IPS DF 6.9 (cell line): ENCODE measurements at places on chromosomes 7 and 10.

- no peaks in the 10 kb centered on the region for H3K27me3 ChIP-seq
- H3K4me3 ChIP-seq: peak within 1 kb of the TSS; percentile 69
- H3K27ac ChIP-seq: no peak within 1 kb of the TSS
- peaks cover 2% of the 10 kb centered on the region; the same call in 1 of the 2 replicates for H3K36me3 ChIP-seq
- no peak for DNase-seq
Measured at GRCh38 chr10:91909117-91909677, at the start of gene FGFBP3. Gene FGFBP3, minus strand, starts transcription at chr10:91909486. Its CDS starts 517 bp downstream, at chr10:91908969.

DNA sequence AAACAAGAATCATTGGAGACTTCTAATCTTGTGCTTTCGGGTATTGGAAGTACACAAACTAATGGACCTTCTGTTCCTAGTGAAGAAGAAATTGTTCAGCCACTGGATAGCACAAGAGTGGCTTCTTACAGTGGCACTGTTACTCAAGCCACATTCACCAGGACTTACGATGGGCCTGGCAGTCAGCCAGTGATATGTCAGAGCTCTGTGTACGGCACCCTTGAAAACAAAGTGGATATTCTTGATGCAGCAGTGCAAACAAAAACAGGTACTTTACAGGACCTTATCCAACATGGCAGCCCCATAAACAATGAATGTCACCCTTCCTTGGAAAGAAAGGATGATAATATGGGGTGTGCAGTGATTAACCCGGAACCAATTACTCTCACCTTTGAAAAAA, 61.6 kb downstream of the TASOR2 start:
- H3K27me3 ChIP-seq: no peaks in the 10 kb centered on the region
- H3K27ac ChIP-seq: no peak overlapping the region
- no peak for DNase-seq
- H3K4me1 ChIP-seq: no peaks in the 10 kb centered on the region
- peaks cover 17% of the 10 kb centered on the region; the same call in 1 of the 2 replicates for H3K36me3 ChIP-seq

DNA sequence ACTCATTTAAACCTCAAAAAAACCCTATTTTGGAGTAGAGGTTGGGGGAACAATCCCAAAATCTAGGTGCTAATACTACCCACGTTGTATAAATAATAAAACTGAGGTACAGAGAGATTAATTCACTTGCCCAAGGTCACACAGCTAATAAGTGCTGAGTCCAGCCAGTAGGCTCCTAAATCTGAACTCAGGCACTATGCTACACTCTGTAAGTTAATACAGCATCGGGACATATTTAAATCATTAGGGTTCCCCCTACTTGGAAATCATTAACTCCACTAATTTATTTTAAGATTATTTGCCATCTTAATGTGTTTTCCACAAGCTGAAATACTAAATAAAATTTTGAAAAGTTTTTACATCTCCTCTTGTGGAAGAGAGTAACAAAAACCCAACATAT, 24.2 kb downstream of the PIP4K2A start:
- no peaks in the 10 kb centered on the region; the same call in 1 of the 2 replicates for H3K36me3 ChIP-seq
- H3K27me3 ChIP-seq: no peaks in the 10 kb centered on the region
- no peak for DNase-seq
- no peak overlapping the region for H3K27ac ChIP-seq
- no peak overlapping the region for H3K4me3 ChIP-seq

DNA sequence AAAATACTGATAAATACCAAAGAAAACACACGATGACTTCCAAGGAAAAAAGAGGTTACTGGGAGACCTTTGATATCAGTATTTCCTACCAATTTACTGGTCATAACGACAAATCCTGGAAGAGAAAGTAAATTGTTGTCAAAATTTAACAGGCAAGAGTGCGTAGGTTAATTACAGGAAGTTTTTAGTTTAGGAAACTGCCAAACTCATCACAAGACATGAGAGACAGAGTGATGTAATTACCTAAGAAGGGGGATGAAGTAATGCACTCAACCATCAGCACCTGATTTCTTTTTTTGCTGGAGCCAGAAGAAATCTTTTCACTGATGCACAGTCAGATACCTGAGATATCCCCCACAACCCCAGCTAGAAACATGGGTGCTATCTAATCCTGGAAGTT, 16.8 kb downstream of the MACC1 start:
- H3K4me3 ChIP-seq: no peak overlapping the region
- no peaks in the 10 kb centered on the region for H3K36me3 ChIP-seq
- no peak for DNase-seq
- no peak overlapping the region for H3K27ac ChIP-seq
- H3K4me1 ChIP-seq: peaks cover 2% of the 10 kb centered on the region
- H3K27me3 ChIP-seq: no peaks in the 10 kb centered on the region

- H3K4me3 ChIP-seq: no peak overlapping the region
- H3K4me1 ChIP-seq: no peaks in the 10 kb centered on the region; the same call in 1 of the 2 replicates
- H3K27me3 ChIP-seq: no peaks in the 10 kb centered on the region
- H3K36me3 ChIP-seq: no peaks in the 10 kb centered on the region
Measured at GRCh38 chr7:18499407-18500177, 4.0 kb downstream of the HDAC9 start.

- H3K36me3 ChIP-seq: no peaks in the 10 kb centered on the region
- H3K4me1 ChIP-seq: no peaks in the 10 kb centered on the region
- no peaks in the 10 kb centered on the region for H3K27me3 ChIP-seq
- H3K27ac ChIP-seq: no peak overlapping the region
- no peak for DNase-seq
Measured at GRCh38 chr7:32390210-32390609, 100.0 kb downstream of the LSM5 start.

DNA sequence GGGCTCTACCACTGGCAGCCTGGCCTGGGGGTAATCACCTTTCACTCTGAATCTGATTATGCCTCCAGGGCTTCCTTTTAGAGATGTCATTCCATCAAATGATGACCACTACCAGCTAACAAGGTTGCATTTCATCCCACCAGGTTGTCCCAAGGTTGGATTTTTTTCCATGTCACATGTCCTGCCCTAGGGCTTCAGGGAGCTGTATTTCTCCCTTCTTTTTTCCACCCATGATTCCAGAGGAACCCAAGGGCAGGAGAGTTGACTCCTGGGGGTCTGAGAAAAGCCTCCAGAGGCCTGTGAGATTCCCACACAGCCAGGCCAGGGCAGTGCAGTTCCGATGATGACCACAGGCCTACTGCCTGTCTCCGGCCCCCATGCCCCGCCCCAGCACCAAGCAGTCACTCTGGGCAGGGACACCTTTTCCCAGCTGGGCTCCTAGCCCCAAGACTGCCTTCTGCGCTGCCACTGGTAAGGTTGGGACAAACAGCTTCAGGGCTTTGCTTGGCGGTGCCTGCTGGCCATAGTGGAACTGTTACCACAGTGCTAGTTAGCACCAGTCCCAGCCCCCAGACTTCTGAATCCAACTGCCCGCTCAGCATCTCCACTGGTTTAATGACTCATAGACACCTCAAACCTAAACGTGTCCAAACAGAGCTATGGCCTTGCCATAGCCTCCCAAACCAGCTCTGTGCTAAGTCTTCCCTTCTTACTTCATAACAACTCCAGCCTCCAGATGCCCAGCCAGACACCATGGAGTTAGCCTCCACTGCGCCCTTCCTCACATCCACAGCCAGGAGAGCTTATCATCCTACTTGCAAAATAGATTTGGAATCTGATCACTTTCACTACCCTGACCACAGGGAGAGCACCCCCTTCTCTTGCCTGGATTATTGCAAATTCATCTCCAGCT, 133.7 kb downstream of the ARHGAP22 start:
- DNase-seq: no peak
- H3K27ac ChIP-seq: no peak overlapping the region
- peaks cover 3% of the 10 kb centered on the region for H3K4me1 ChIP-seq
- no peaks in the 10 kb centered on the region for H3K27me3 ChIP-seq
- H3K36me3 ChIP-seq: no peaks in the 10 kb centered on the region; the same call in 1 of the 2 replicates

DNA sequence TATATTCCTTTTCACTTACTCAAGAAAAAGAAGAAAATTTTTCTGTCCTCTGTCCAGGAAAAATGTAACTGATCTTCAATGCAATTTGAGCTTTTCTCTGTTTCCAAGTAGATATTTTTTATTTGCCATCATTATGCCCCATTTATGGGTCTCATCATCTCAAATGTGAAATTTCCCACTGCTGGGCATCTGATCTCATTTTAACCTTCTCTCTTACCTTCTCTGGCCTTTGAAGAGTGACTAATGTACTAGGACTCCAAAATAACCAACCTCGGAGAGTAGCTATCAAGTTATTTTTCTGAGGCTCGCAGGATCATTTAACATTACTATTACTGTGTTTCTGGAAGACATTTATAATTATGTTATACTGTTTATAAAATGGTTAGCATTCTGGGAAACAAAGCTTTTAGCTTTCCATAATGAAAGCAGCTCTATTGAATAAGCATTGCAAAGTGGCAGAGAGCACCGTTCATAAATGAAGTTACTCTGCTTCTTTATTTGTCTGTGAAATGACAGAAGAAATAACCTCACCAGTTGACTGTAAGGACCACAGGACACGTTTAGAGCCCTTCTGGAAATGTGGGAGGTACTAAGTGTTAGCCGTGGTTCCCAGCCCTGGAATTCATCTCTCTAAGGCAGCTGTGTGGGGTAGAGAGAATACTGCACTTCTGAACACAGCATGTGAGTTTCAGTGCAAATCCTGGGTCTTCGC, 33.3 kb upstream of the NMT2 start:
- no peak overlapping the region for H3K4me3 ChIP-seq
- H3K27ac ChIP-seq: no peak overlapping the region
- H3K27me3 ChIP-seq: no peaks in the 10 kb centered on the region
- no peaks in the 10 kb centered on the region for H3K4me1 ChIP-seq

- no peaks in the 10 kb centered on the region for H3K4me1 ChIP-seq
- no peaks in the 10 kb centered on the region; the same call in 1 of the 2 replicates for H3K36me3 ChIP-seq
- DNase-seq: no peak
- no peaks in the 10 kb centered on the region for H3K27me3 ChIP-seq
- no peak overlapping the region for H3K27ac ChIP-seq
- no peak overlapping the region for H3K4me3 ChIP-seq
Measured at GRCh38 chr10:130221456-130222375, 85.5 kb downstream of the GLRX3 start.

DNA sequence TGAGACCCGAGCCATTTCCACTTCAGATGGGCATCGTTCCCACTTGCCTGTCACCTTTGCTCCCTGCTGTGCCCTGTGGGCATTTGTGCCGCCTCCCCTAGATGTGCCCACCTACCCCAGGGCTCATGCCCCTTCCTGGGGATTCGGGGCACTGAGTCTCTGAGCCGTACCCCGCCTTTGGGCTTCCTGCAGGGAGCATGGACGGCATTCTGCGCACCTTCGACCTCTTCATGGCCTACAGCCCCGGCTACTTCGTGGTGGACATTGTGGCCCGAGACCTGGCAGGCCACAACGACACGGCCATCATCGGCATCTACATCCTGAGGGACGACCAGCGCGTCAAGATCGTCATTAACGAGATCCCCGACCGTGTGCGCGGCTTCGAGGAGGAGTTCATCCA, 36.3 kb upstream of the VSIR start:
- DNase-seq: no peak
- H3K27me3 ChIP-seq: peaks cover 5% of the 10 kb centered on the region; the same call in 1 of the 2 replicates
- peaks cover 3% of the 10 kb centered on the region; the same call in 1 of the 2 replicates for H3K36me3 ChIP-seq
